ENCODE measurements at places on chromosomes 1 and 21.

DNA sequence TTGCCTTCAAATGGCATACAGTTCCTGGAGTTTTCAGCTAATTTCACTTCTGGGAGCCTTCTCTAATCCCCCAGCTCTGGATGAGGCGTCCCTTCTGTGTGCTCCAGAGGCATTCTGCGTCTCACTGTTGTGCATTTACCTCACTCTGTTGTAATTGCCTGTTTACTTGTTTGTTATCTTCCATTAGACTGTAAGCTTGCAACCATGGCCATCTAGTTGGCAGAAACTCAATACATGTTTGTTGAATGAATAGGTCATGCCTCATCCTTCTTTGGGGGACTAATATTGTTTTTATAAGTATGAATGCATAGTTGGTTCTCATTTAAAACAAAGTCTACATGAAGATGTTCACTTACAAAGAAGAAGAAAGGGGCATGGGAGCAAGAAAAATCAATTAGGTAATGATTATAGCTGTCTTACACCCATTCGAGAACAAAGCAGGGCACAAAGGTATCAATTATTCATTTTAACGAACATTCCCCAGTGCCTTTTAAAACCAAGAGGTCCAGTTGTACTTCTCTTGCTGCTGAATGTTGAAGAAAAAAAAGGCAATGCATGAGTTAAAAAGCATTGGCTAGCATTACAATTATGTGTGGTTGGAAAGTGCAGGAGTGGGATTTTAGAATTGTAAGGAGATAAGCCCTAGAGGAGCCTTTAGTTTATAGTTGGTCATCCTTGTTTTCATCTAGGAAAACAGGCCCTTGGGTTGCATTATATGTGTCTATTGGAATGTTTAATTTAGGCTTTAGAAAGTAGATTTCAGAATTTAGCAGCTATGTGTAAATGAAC, 6.0 kb downstream of the RGL1 start:
- DNase-seq, result no peak

- no peak for DNase-seq
Observed at GRCh38 chr21:14317507-14317906, 65.4 kb downstream of the HSPA13 start.

- DNase-seq, result no peak
Observed at GRCh38 chr1:109059026-109059425, 16.8 kb downstream of the TAF13 start.

- DNase-seq, result no peak
Observed at GRCh38 chr21:25870084-25870483, 135.3 kb downstream of the GABPA start.

DNA sequence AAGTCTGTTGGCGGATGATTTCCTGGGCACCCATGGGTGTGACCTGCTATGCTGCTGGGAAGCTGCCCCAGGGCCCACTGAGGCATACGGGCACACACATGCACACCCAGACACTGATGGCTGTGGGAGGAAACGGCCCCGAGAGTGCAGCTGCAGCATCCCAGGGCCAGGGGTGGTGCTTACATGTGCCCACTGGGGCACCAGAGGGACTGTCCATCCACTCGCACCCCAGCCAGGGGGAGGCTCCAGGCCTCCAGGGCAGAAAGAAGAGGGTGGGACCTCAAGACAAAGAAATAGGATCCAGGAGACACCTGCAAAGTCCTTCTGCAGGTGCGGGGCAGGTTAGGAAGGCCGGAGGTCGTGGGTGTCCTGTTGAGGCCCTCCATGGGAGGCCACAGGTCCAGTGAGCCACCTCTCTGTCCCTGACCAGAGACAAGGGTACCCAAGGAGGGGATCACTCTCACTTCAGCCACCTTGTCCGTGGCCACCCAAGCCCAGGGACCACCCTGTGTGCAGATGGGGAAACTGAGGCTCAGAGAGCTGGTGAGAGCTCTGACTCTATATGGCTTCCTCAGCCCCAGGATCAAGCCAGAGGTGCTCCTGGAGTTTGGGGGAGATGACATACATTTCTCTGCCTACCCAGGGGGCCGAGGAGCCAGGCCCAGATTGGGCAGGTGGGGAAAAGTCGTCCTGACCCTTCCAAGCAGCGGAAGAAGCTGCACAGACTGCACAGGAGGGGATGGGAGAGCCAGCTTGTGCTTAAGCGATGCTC, 57.1 kb downstream of the WNT9A start:
- DNase-seq, result no peak

GRCh38 chr1:147575376-147575775, 34.1 kb downstream of the BCL9 start:
- no peak for DNase-seq

GRCh38 chr1:18005238-18005637, 102.4 kb upstream of the IGSF21 start:
- DNase-seq, result peak; percentile 15

- DNase-seq, result no peak
Observed at GRCh38 chr21:36429947-36430546, 44.9 kb downstream of the CHAF1B start.

DNA sequence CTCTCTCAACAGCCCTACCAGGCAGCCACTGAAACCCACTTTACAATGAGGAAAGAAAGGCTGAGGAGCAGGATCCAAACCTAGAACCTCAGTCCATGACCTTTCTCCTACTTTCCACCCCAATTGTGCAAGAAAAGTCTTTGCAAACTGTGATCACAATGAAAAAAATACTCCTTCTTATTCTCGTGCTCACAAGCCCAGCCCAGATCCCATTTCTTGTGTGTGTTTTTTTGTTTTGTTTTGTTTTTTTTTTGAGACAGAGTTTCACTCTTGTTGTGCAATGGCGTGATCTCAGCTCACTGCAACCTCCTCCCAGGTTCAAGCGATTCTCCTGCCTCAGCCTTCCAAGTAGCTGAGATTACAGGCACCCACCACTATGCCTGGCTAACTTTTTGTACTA, 97.7 kb downstream of the CRYAA start:
- no peak for DNase-seq

- DNase-seq, result no peak
Observed at GRCh38 chr1:191582169-191582568, 576.1 kb upstream of the RGS18 start.

GRCh38 chr1:2465371-2466269, 10.5 kb upstream of the PLCH2 start:
- no peak for DNase-seq

GRCh38 chr1:160542303-160542945, 19.4 kb upstream of the SLAMF6 start:
- DNase-seq, result no peak

- no peak for DNase-seq
Observed at GRCh38 chr1:213443415-213443814, 392.4 kb downstream of the RPS6KC1 start.

GRCh38 chr1:60765204-60765603, 317.2 kb upstream of the NFIA start:
- peak; percentile 14 for DNase-seq

- DNase-seq, result no peak
Observed at GRCh38 chr1:29946057-29946456, 709.7 kb downstream of the PTPRU start.
